ENCODE measurements at places on chromosomes 12 and 14.

DNA sequence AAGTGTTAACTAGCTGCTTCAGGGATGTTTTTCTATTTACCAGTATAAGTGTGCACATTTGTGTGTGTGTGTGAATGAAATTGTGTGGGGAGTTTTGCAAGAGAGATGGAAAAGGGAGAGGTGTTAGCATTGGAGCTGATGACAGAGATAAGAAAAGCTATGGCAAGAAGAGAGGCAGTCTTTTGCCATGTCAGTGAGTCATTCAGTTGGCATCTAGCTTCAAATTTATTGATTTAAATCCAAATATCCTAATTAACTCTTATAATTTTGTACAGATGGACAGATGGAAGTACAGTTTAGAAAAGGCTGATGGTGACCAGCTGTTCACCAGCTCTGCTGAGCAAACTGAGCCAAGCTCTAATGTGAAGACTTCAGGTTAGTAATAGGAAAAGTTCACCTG is 3.3 kb upstream of the BHLHE41 start:
- no peak for DNase-seq

- DNase-seq, result no peak
Observed at GRCh38 chr12:31524791-31525495, 66.0 kb downstream of the DENND5B start.

DNA sequence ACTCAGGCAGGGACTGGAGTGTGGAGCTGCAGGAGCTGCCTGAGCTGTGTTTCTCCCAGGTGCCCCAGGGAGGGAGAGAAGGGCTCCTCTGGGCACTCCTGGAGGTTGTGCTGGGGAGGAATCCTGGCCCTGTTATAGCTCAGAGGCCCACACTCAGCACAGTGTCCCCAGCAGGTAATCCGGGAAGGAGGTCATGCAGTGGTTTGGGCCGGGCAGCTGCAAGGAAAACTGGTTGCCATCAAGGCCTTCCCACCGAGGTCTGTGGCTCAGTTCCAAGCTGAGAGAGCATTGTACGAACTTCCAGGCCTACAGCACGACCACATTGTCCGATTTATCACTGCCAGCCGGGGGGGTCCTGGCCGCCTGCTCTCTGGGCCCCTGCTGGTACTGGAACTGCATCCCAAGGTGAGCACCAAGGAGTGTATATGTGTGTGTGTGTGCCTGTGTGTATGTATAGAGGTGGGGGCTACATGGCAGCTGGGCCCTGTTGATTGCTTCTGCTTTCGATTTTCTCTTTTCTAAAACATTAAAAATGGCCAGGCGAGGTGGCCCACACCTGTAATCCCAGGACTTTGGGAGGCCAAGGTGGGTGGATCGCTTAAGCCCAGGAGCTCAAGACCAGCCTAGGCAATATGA is 2.0 kb downstream of the AMHR2 start:
- DNase-seq, result no peak

GRCh38 chr12:54021432-54022013 is 6.7 kb upstream of the HOXC6 start:
- no peak for DNase-seq

DNA sequence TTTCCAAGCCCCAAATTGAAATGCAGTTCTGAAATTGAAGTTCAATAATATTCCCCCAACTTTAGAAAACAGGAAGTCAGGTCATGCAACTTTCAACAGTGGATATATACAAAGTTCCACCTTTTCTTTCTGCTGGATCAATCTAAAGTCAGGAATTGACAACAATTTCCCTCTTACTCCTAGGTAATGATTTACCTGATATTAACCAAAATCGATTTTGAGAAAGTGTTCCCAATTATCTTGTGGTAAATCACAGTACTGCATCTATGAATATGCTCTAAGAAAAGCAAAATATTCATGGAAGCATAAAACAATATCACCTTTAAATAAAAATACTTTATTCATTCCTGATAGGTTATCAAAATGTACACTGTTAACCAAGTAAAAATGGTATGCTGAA is 28.4 kb downstream of the BDKRB1 start:
- DNase-seq, result no peak

DNA sequence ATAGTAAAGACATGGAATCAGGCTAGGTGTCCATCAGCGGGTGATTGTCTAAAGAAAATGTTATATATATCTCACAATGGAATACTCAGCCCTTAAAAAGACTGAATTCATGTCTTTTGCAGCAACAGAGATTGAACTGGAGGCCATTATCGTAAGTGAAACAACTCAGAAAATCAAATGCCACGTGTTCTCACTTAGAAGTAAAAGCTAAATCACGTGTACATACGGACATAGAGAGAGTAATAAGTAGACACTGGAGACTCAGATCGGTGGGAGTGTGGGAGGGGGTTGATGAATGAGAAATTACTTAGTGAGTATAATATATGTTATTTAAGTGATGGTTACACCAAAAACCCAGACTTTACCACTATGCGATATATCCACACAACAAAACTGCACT is 266.3 kb upstream of the PPFIA2 start:
- DNase-seq, result no peak

GRCh38 chr14:61461808-61462275 is 140.5 kb downstream of the PRKCH start:
- no peak for DNase-seq

- DNase-seq, result no peak
Observed at GRCh38 chr12:117069926-117070900, 29.0 kb downstream of the TESC start.

DNA sequence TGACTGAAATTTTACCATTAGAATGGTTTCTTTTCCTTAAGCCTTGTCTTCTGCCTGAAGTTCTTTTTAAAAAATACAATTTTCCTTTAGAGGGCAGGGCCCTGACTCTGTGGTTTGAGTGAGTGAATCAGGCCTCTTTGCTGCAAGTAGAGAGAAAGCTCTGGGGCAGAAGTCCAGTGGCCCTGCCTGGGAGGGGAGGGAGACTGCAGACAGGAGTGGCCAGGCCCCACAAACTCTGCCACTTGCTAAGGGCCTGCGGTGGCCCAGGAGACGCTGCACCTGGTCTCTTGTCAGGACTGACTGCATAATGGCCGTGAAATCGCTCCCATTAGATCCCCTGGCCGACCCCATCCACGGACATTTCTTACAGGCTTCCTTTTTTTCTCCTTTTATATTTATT is 25.5 kb downstream of the TSPAN11 start:
- no peak for DNase-seq

- DNase-seq, result no peak
Observed at GRCh38 chr12:51421266-51421884, 3.3 kb upstream of the SLC4A8 start.

DNA sequence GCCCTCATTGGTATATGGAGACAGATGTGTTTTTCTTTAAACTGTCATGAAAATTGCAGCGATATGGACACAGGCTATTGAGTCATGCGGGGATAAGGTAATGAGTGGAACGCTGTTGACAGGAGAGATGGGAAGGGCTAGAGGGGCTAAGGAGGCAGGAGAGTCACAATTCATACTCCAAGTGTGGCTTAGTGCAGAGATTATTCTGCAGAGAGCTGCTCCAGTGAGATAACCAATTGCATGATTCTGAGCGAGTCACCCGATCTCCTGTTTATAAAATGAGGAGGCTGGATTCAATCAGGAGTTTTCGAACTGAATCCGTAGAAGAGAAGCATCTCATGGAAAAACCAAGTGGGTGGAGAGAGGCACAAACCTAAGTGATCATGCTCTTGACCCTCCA is 106.4 kb upstream of the PLEKHG7 start:
- no peak for DNase-seq

- DNase-seq, result no peak
Observed at GRCh38 chr12:52359621-52360061, 7.6 kb downstream of the KRT85 start.

- DNase-seq, result no peak
Observed at GRCh38 chr14:67738740-67739504, 37.2 kb downstream of the RDH12 start.

DNA sequence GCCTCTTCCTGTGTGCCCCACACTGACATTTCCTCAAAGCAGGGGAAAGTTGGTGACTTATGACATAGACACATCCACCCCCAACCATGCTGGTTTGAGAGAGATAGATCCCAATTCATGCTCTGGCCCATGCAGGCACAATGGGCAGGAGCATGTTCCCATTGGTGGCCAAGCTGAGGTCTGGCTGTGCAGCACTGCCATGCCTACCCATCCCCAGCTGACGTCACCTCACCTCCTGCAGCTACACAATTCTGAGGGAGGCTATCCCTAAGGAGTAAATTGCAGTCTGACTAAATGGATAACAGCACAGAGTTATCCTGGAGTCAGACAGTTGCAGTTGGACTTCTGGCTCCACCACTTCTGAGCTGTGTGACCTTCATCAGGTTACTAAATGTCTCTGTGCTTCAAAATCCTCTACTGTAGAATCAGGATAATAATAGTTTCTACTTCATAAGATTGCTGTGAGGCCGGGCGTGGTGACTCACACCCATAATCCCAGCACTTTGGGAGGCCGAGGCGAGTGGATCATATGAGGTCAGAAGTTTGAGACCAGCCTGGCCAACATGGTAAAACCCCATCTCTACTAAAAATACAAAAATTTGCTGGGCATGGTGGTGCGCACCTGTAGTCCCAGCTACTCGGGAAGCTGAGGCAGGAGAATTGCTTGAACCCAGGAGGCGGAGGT is 323.9 kb downstream of the BCL11B start:
- no peak for DNase-seq

DNA sequence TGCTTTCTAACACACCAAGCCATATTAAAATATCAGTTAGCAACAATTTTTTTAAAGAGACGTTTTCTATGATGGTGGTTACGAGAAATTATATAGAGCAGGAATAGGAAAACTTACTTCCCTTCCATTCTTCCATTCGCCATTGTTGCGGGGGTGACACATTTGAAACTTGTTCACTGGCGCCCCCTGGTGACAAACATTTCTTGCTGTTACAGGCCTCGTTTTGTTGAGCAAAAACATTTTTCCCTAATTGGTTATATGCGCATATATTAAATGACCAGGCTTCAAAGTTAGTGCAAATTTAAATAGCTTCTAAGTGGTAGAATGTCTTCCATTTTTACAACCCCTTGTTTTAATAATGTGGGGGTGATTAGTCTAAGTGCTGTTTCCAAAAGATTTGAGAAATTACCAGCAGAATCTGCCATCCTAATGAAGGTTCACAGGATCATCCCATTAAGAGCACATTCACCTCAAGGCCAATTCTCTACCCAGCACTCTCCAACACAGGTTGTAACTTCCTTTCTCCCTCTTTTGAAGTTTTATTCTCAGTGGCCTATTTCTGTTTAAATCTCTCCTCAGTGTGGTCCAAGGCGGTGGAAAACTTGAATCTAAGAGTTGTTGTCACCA is 1124.7 kb downstream of the FLRT2 start:
- peak; percentile 0 for DNase-seq

- DNase-seq, result no peak
Observed at GRCh38 chr12:10512798-10513197, 7.1 kb downstream of the EIF2S3B start.

- DNase-seq, result no peak
Observed at GRCh38 chr12:16358878-16359277, 11.4 kb downstream of the MGST1 start.

- no peak for DNase-seq
Observed at GRCh38 chr12:22686193-22686592, 61.2 kb downstream of the ETNK1 start.

DNA sequence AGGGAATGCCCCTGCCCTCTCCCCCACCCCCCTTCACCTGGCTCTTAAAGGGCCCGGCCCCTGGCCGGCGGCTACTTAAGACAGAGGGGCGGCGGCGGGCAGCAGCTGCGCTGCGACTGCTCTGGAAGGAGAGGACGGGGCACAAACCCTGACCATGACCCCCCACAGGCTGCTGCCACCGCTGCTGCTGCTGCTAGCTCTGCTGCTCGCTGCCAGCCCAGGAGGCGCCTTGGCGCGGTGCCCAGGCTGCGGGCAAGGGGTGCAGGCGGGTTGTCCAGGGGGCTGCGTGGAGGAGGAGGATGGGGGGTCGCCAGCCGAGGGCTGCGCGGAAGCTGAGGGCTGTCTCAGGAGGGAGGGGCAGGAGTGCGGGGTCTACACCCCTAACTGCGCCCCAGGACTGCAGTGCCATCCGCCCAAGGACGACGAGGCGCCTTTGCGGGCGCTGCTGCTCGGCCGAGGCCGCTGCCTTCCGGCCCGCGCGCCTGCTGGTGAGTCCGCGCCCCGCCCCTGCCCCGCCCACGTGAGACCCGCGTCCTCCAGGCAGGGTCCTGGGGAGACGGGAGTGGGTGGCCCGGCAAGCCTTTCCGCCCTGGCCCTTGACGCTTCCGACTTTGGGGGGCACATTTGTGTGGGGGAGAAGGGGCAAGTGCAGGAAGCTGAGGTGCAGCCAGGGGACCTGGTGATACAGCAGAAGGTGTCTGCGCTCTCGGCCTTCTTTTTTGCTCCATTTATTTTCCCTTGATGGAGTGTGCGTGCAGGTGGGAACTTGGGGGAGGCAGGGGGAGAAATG is at the start of gene IGFBP6:
IGFBP6 (plus strand) TSS at position 104 of the 790 bp plus-strand sequence; CDS start at position 155, 51 bp downstream.
- peak; percentile 25 for DNase-seq

DNA sequence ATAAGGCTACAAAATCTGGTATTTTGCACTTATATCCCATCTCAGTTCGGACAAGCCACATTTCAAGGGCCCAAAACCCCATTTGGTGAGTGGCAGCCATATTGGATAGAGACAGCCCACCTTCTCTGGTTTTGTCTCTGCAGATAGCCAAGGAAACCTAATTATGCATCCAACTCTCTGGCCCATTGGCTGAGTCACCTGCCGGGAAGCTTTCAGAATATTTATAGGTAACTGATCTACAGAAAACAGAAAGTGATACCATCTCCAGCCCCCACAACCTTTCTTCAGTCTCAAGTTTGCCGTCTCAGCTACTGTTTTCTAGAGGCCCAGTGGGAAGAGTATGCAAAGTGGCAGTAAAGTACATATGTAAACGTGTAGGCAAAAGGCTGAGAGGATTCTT is 33.7 kb upstream of the PPP1CC start:
- no peak for DNase-seq

GRCh38 chr12:31589904-31590641 is 863 bp downstream of the DENND5B start:
- no peak for DNase-seq

DNA sequence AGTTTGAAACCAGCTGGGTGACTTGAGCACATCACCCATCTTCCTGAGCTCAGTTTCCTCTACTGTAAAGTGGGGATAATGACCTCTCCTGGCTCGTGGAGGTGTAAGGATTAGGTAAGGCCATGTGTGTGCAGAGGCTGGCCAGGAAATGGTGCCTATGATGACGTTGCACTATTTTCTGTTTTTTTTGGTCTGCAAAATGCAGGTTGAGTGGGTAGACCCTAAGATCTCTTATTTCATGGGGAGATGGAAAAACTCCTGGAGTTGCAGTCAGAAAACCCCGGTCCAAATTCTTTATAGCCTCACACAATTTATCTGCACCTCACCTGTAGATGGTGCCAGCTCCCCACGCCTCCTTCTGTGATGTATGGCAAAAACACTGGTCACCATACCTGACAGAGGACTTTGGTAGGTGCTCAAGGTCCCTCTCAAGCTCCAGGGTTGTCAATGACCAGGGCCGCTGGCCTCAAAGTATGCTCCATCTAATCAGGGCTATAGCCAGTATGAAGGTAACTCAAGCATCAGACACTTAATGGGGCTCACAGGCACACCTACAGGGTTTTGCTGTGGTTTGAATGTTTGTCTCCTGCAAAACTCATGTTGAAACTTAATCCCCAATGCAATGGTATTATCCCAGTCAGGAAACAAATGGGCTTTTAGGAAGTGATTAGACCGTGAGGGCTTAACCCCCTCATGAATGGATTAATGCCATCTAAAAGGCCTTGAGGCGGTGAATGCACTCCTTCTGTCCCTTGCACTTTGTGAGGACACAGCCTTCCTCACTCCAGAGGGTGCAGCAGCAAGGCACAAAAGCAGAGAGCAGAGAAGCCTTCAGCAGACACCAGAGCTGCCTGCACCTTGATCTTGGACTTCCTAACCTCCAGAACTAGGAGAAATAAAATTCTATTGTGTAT is 17.6 kb downstream of the C14orf132 start:
- no peak for DNase-seq

GRCh38 chr12:95085612-95086011 is 12.2 kb upstream of the NR2C1 start:
- DNase-seq, result no peak

Measured in stimulated activated CD8-positive, alpha-beta memory T cell treated with anti-CD3 and anti-CD28 coated beads, Interleukin-4, amount 100 ng/mL, for 1 hour (primary cell).